Neural crest cell (in vitro differentiated cells): ENCODE measurements at places on chromosomes 12 and 14.

- H3K27me3 ChIP-seq = no peaks in the 10 kb centered on the region
- no peak overlapping the region for H3K4me3 ChIP-seq
- no peak overlapping the region for H3K27ac ChIP-seq
- H3K4me1 ChIP-seq = peaks cover 23% of the 10 kb centered on the region
Observed at GRCh38 chr12:53419756-53420155, 3.9 kb upstream of the AMHR2 start.

DNA sequence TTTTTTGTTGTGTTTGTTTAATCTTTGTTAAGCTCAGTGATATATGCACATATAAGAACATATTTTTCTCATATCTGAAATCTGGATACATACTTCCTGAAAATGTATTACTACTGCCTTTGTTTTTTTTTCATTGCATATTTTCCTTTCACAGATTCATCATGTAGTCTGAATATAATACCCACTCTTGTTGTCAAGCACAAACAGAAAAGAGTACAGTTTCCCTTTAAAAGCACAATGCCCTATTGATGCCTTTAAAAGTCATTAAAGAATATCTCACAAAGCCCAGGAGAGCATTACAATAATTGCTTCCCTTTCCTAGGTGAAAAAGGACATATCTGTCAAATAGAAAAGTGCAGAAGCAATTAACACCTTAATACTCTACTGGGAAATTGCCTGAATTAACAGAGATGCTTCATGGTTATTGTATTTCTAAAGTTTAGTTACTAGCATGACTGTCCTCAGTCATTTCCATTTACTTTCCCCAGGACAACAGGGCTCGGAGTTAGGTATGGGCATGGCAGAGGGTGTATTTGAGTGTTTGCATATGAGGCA lies 107.4 kb downstream of the GRIP1 start:
- peaks cover 4% of the 10 kb centered on the region for H3K4me1 ChIP-seq
- H3K27me3 ChIP-seq = no peaks in the 10 kb centered on the region
- no peak overlapping the region for H3K27ac ChIP-seq
- DNase-seq = no peak
- H3K4me3 ChIP-seq = no peak overlapping the region

DNA sequence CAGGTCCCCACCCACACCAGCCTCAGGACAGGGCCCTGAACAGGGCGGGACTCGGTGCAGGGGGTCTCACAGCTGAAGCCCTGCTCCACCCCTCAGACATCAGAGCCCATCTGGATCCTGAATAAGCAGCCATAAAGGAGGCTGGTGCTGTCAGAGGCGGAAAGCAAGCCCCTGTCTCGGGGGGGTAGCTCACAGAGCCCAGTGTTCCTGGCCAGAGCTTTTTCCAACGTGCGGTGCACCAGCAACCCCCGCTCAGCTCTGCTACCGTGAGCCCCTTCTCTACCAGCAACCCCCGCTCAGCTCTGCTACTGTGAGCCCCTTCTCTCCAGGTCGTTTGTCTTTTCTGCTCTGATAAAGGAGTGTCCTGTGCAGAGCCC lies 136.5 kb upstream of the SFSWAP start:
- H3K36me3 ChIP-seq = no peaks in the 10 kb centered on the region
- peaks cover 48% of the 10 kb centered on the region for H3K4me1 ChIP-seq
- H3K27me3 ChIP-seq = peaks cover 22% of the 10 kb centered on the region
- H3K27ac ChIP-seq = peak overlapping the region; percentile 75

DNA sequence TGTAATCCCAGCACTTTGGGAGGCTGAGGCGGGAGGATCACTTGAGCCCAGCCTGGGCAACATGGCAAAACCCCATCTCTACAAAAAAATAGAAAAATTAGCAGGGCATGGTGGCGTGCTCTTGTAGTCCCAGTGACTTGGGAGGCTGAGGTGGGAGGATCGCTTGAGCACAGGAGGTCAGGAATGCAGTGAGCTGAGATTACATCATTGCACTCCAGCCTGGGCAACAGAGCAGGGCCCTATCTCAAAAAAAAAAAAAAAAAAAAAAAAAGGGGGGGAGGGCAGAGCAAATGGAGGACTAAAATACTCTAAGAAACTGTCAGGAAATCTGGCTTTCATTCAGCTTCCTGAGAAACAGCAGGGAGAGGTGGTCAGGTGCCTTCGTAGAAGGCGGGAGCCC lies 31.7 kb upstream of the TSPAN9 start:
- no peak overlapping the region for H3K27ac ChIP-seq
- H3K4me3 ChIP-seq = no peak overlapping the region
- DNase-seq = no peak
- no peaks in the 10 kb centered on the region for H3K36me3 ChIP-seq

DNA sequence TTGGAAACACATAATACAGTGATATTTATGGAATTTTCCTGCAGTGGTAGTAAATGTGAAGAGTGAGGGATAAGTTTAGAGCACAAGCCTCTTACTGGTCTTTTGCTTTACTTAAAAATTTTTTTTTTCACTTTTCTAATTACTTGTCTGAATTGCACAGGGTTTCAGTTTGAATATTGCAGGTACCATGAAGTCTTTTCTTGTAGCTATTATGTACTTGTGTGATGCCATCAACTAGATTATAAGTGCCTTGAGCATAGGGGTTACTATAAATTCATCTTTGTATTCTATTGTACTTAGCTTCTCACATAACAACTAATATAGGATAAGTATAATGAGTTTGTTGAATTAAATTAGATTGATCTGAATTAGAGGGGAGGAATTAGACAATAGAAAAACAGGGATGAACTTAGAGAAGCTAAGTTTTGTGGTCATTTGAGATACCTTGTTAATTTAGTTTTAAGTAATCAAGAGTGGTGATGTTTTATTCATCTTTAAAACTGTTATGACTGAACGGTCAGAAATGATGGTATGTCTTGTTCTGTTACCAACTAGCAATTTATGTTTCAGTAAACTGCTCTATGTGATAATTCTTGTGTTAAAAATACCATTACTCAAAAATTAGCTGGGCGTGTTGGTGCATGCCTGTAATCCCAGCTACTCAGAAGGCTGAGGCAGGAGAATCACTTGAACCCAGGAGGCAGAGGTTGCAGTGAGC lies 42.1 kb downstream of the CCDC91 start:
- no peaks in the 10 kb centered on the region for H3K27me3 ChIP-seq
- H3K36me3 ChIP-seq = peaks cover 3% of the 10 kb centered on the region
- no peak for DNase-seq
- H3K4me1 ChIP-seq = no peaks in the 10 kb centered on the region
- no peak overlapping the region for H3K4me3 ChIP-seq

- no peak overlapping the region for H3K27ac ChIP-seq
- no peak for DNase-seq
- peaks cover 37% of the 10 kb centered on the region for H3K4me1 ChIP-seq
- no peak overlapping the region for H3K4me3 ChIP-seq
- H3K36me3 ChIP-seq = no peaks in the 10 kb centered on the region
Observed at GRCh38 chr14:51613416-51613815, 38.3 kb upstream of the FRMD6 start.

GRCh38 chr14:77562681-77563080 lies 53.8 kb downstream of the SPTLC2 start:
- no peaks in the 10 kb centered on the region for H3K4me1 ChIP-seq
- peaks cover 8% of the 10 kb centered on the region for H3K36me3 ChIP-seq
- H3K4me3 ChIP-seq = no peak overlapping the region
- H3K27ac ChIP-seq = no peak overlapping the region

GRCh38 chr12:8780389-8780788 lies 42.0 kb upstream of the A2ML1 start:
- H3K36me3 ChIP-seq = peaks cover 9% of the 10 kb centered on the region
- no peak overlapping the region for H3K27ac ChIP-seq
- H3K4me1 ChIP-seq = peaks cover 4% of the 10 kb centered on the region
- no peak for DNase-seq

DNA sequence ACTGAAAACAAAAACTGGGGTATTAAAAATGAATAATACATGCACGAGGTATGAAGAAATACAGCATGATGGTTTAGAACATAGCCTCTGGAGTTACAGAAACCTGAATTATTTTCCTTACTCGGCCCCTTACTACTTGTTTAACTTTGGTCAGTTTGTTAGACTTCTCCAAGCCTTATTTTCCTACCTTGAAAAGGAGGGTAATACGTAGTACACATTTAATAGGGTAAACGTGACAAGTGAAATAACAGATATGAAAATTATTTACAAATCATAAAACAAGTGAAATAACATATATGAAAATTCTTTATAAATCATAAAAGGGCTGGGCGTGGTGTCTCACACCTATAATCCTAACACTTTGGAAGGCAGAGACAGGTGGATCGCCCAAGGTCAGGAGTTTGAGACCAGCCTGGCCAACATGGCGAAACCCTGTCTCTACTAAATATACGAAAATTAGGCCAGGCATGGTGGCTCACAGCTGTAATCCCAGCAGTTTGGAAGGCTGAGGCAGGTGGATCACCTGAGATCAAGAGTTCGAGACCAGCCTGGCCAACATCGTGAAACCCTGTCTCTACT lies 11.4 kb upstream of the PKP2 start:
- H3K36me3 ChIP-seq = no peaks in the 10 kb centered on the region
- H3K27me3 ChIP-seq = peaks cover 25% of the 10 kb centered on the region
- H3K4me3 ChIP-seq = no peak overlapping the region

- H3K4me3 ChIP-seq = no peak overlapping the region
- H3K36me3 ChIP-seq = peaks cover 6% of the 10 kb centered on the region
- no peaks in the 10 kb centered on the region for H3K4me1 ChIP-seq
- H3K27me3 ChIP-seq = no peaks in the 10 kb centered on the region
- no peak for DNase-seq
Observed at GRCh38 chr12:47052274-47052673, 27.1 kb upstream of the PCED1B start.

- H3K36me3 ChIP-seq = no peaks in the 10 kb centered on the region
- H3K27me3 ChIP-seq = no peaks in the 10 kb centered on the region
- H3K4me3 ChIP-seq = no peak overlapping the region
Observed at GRCh38 chr12:62689042-62689839, 222.6 kb downstream of the MON2 start.

GRCh38 chr14:68819260-68819691 lies 26.4 kb upstream of the ZFP36L1 start:
- no peaks in the 10 kb centered on the region for H3K36me3 ChIP-seq
- no peak for DNase-seq
- H3K4me3 ChIP-seq = no peak overlapping the region

GRCh38 chr14:32897698-32898064 lies 41.0 kb upstream of the NPAS3 start:
- DNase-seq = no peak
- no peak overlapping the region for H3K27ac ChIP-seq
- H3K4me3 ChIP-seq = no peak overlapping the region
- H3K27me3 ChIP-seq = no peaks in the 10 kb centered on the region
- H3K4me1 ChIP-seq = peaks cover 11% of the 10 kb centered on the region
- no peaks in the 10 kb centered on the region for H3K36me3 ChIP-seq

GRCh38 chr14:22271838-22272799 lies 316.9 kb downstream of the DAD1 start:
- H3K27me3 ChIP-seq = peaks cover 8% of the 10 kb centered on the region
- no peak overlapping the region for H3K27ac ChIP-seq
- no peak for DNase-seq
- peaks cover 1% of the 10 kb centered on the region for H3K4me1 ChIP-seq
- H3K36me3 ChIP-seq = no peaks in the 10 kb centered on the region
- no peak overlapping the region for H3K4me3 ChIP-seq

DNA sequence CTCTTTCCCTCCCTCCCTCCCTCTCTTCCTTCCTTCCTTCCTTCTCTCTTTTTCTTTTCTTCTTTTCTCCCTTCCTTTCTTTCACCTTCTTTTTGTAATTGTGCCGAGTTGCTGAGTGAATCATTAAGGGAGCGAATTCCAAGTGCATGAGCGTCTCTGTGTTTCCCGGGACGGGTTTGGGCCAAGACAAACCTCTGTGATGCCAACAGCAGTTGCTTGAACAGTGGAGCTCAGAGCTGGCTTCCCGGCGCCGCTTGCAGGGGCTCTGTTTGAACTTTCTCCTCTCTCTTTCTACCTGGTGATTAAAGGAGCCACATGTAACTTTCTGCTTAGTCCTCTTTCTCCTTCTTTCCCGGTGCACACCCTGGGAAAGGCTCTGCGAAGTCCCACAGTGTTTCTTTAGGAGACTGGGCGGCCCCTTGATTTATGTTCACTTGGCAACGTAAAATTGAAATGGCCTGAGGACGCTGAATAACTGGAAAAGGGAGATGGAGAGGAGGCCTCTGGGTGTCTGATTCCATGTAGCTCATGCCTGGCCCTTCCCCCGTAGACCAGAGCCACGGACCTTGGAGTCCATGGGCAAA lies 33.7 kb upstream of the MAP1LC3B2 start:
- peaks cover 25% of the 10 kb centered on the region for H3K27me3 ChIP-seq
- H3K36me3 ChIP-seq = no peaks in the 10 kb centered on the region
- peaks cover 29% of the 10 kb centered on the region for H3K4me1 ChIP-seq
- H3K4me3 ChIP-seq = peak overlapping the region; percentile 3

DNA sequence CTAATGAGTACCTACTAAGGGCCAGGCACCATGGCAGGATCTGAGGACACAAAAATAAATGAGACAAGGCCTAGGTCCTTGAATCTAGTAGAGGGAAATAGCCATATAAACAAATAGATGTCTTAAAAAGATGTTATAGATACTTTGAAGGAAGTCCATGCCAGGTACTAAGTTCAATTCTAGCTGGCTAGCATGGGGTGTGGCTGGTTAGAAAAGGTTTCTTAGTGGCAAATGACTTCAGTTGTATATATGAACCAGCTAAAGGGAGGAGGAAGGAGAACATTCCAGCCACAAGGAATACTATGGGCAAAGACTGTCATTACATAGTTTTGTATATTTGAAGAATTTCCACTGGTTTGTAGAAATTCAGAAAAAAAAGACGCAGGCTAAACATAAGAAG lies 133.6 kb upstream of the BMP4 start:
- H3K27ac ChIP-seq = no peak overlapping the region
- no peaks in the 10 kb centered on the region for H3K4me1 ChIP-seq
- H3K36me3 ChIP-seq = peaks cover 2% of the 10 kb centered on the region
- no peak for DNase-seq

GRCh38 chr14:33569821-33570687 lies 380.8 kb downstream of the EGLN3 start:
- no peak overlapping the region for H3K27ac ChIP-seq
- H3K4me1 ChIP-seq = peaks cover 54% of the 10 kb centered on the region
- H3K4me3 ChIP-seq = no peak overlapping the region
- peaks cover 2% of the 10 kb centered on the region for H3K36me3 ChIP-seq

DNA sequence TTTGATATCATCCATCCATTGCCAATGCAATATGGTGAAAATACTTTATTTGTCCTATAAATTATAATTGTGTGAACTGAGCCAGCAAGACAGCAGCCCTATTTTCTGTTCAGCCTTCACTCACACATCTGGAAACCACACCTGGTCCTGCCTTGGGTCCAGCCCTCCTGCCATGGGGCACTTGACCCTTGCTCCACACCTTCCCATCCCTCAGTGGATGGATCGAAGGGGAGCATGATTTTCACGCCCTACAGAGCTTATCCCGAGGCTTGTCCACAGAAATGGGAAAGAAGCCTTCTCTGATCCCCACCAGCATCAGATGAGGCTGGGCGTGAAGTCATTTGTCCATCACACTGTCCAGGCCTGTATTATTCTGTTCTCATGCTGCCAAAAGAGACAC lies 10.1 kb downstream of the TMEM132D start:
- peaks cover 35% of the 10 kb centered on the region for H3K27me3 ChIP-seq
- no peak overlapping the region for H3K4me3 ChIP-seq
- DNase-seq = no peak
